ENCODE measurements at places on chromosomes 6 and 20.

- no peak for DNase-seq
Observed at GRCh38 chr20:18391686-18392085, 75.1 kb downstream of the DZANK1 start.

DNA sequence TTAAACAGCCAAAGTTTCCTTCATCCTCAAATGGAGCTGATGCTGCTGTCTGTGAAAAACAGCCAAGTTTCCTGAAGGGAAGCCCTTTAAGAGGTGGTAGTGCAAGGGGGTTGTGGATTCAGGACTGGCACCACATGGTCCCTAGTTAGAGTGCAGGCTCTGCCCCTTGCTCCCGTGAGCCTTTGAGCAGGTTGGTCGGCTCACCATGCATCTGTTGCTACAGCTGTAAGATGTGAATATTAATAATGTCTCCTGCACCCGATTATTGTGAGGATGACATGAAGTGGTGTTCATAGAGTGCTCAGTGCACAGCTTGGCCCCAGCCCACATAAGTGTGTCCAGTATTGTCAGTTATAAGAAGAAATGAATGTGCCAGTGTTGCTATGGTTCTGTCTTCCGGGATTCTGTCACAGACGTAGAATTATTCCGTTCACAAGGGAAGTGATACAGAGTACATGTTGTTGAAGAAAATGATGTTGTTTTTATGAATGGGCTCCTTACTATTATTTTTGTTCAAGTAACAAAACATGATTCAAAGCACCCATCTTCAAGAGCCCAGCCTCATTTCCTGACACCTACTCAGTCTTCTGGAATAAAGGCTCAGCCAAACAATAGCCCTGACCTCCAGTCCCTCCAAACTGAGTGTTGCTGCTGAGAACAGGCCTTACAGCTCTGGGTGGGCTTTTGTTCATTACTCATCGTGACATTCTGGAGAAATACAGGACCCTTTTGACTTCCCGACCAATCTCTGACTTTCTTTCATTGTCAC lies 2.9 kb upstream of the PKIG start:
- DNase-seq = no peak

GRCh38 chr20:37238935-37239451 lies 22.6 kb downstream of the GHRH start:
- no peak for DNase-seq

GRCh38 chr6:44432726-44433125 lies 45.2 kb downstream of the CDC5L start:
- DNase-seq = no peak

DNA sequence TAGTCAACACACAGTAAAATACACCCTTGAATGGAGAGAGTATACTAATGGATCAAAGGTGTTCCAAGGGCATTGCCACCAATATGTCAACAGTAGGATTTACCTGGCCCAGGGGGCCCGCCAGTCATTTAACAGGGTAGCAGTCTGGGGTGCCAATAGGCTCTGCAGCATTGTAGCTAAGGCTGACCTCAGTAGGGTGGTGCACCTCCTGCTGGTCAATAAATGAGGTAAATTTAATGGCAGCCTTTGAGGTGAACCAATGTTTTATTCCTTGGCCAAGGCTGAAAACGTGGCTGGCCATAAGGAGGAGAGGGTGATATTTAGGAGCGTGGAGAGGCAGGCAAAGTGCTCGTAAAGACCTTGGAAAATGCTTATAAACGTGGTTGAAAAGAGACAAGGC lies 147.2 kb downstream of the RPS12 start:
- DNase-seq = no peak

All from EL (cell line).